CD4-positive, alpha-beta T cell treated with Interleukin-6 for 4 hours (primary cell): ENCODE measurements at places on chromosomes 4 and X.

DNA sequence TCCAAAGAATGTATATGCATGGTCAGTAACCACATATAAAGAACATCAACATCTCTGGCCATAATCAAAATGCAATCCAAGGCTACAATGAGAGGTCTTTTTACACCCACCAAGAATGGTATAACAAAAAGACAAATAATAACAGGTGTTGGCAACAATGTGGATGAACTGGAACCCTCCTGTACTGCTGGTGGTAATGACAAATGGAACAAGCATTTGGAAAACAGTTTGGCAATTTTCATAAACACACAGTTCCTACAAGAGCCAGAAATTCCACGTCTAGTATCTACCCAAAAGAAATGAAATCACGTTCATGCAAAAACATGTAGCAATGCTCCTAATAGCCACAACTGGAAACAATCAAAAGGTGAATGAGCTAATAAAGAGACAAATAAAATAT, 11.7 kb downstream of the UGT2B4 start:
- DNase-seq = no peak

- DNase-seq = no peak
Observed at GRCh38 chrX:53717205-53717604, 30.7 kb upstream of the HUWE1 start.

GRCh38 chr4:69760455-69760854, at the start of gene SULT1B1:
Gene SULT1B1, minus strand, starts transcription at chr4:69760620. Its CDS starts 5,403 bp downstream, at chr4:69755217.
- peak; percentile 70 for DNase-seq

GRCh38 chr4:147060151-147060931, 114.7 kb upstream of the TTC29 start:
- no peak for DNase-seq

DNA sequence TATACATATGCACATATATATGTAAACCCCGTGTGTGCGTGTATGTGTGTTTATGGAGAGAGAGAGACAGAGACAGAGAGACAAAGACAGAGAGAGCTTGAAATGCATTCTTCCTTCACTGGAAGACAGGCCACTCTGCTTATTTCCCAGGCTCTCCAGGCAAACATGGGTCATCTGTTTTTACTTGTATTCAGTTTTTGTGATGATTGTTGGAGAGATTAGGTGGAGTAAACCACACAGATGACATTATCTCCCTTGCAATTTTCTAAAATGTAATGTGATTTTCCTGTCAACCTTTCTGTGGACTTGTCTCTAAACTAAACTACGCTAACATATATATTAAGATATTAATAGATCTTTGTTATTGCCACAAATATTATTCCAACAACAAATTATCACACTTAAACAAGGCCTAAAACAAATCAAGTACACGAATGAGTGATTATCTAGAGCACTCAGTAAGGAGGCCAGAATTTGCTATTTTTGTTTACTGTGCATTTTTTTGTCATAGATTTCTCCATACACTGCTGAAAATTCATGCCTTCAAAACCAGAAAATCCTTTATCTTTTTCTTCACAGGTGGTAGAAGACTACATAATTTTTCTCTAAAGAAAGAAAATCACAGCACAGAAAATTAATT, 251.8 kb upstream of the SLIT2 start:
- no peak for DNase-seq

DNA sequence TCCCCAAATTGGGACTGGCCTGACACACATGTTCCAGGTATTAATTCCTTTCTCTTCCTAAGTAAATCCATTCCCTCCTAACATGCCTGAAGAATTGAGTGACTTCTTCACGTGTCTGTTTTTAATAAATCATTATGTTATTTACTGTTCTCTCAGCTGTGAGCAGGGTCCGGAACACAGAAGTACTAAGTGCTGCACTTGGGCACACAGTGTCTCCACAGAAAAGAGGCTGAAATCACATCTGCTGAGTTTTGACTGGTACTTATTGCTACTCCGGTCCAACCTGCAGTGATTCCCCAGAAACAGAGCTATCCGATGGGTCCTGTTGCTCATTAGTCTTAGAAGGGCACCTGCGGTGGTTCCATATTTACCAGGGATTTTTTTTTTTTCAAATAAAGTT, 202.6 kb downstream of the RBM46 start:
- DNase-seq = no peak

DNA sequence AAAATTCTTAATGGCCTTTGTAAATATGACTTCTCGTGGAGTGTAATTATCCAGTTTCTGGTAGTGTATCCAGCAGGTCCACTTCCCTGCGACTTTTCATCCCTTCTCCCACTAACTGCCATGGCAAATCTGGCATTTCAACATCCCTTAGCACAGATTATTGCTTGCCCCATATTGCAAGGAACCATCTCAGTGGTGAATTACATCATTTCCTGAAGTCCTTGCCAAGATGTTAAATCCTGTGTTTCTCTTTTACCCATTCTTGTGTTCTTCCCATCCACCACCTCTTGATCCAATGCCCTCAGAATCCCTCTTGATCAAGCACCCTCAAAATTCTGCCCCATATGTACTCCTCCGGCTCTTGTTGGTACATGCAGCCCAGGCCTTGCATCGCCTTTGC, 88.1 kb upstream of the ZNF81 start:
- no peak for DNase-seq

GRCh38 chrX:101416691-101417090, 8.7 kb downstream of the HNRNPH2 start:
- no peak for DNase-seq

GRCh38 chr4:169030562-169030982, 20.5 kb upstream of the CBR4 start:
- no peak for DNase-seq

DNA sequence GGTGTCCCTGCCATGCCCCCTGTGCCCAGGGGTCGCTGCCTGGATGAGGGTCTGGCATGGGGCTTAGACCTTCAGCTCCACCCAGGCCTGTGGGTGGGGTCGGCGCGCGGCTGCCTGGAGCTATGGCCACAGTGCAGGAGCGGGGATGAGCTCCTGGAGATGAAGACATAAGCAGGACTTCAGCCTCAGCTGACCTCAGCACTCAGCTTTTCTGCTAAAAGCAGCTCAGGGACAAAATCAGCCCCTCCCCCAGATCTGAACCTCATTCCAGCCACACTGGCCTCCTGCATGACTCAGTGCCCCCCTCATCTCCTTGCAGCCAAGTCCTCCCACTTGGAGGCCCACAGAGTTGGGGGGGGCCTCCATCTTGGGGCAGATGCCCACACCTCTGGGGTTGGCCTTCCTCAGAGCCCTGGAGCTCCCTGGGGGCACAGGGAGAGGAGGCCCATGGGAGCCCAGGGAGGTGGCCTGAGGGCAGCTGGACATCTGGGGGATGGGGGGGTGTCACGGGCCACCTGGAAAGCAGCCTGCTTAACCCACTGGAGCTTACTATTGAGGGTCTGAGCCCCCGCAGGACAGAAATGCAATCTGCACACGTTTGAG, 19.4 kb upstream of the CPLX1 start:
- no peak for DNase-seq

DNA sequence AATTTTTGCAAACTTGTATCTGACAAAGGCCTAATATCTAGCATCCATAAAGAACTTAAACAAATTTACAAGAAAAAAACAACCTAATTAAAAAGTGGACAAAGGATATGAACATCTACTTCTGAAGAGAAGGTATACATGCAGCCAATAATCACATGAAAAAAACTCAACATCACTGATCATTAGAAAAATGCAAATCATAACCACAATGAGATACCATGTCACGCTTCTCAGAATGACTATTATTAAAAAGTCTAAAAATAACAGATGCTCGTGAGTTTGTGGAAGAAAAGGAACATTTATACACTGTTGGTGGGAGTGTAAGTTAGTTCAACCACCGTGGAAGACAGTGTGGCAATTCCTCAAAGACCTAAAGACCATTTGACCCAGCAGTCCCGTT, 24.0 kb downstream of the CEP44 start:
- DNase-seq = no peak

DNA sequence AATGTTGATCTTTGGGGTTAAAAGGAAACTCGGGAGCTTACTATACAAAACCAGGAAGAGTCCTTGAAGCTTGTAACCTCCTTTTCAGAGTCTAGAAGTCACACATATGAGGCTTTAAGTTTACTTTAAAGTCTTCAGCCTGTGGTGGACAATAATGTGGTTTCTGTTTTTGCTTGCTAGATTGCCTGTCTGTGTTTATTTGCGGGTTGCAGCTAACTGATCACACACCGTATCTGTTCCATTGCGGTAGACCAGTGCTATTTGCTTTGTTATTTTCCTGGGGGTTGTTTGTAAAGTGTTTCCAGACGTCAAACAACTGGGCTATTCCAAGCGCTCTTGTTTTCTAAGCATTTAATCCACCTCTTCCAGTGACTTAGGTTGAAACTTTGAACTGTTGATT, 143.0 kb upstream of the GYPA start:
- no peak for DNase-seq

DNA sequence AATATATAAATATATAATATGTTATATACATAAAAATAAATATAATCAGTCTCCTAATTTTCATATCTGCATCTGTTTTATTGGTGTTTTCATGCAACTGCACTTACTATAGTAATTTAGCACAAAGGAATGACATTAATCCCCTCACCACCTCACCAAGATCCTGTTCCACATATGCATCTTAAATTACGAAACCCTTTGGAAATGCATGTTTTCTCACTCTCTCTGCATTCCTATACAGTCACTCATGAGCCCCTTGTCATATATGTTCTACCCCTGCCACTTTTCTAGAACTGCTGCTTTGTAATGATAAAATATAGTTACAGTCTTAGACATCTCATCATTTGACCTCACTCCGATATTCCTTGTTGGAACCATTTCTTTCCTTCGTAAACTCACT, 728.7 kb upstream of the SLIT2 start:
- DNase-seq = no peak

- peak; percentile 85 for DNase-seq
Observed at GRCh38 chr4:140149846-140150635, 3.9 kb downstream of the MAML3 start.

GRCh38 chr4:104128031-104128849, 366.5 kb downstream of the CXXC4 start:
- DNase-seq = no peak

- DNase-seq = no peak
Observed at GRCh38 chr4:154312246-154312645, 179.4 kb downstream of the DCHS2 start.

DNA sequence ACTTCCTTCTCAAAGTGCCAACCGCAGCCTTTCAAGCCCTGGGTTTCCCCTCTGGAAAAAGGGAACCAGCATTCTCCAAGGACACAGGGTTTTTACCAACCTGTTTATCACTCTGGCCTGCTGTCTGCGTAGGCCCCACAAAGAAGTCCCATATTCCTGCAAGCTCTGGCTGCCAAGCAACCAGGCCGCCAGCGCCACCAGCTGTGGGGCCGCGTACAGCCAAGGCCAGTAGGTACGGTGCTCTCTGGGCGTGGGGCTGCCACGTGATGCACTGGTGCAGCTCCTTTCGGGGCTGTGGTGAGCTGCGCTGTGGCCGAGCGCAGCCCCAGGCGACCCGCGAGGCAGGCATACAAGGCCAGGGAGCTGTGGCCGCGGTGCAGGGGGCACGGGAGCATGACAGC, 22.1 kb downstream of the LUZP4 start:
- no peak for DNase-seq

GRCh38 chr4:181254771-181255170, 988.4 kb upstream of the TENM3 start:
- no peak for DNase-seq

DNA sequence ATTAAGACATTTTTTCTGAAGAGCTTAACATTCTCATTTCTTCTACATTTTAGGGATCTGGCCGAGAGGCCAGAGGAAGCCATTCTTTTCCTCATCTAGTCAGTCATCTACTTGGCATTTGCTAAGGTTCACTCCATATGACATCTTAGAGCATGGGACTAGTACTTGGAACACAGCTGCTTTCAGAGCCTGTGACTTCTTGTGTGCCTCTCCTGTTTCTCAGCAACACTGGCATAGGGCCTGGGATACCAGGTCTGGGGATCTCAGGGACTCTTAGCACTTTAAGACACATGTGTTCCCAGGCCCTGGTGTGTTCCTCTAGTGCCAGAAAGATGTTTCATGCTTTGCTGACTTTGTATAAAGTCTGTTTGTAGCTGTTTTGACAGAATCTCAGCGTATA, 7.3 kb downstream of the PLP1 start:
- DNase-seq = no peak

- DNase-seq = no peak
Observed at GRCh38 chr4:152102436-152103000, 341.7 kb upstream of the GATB start.

DNA sequence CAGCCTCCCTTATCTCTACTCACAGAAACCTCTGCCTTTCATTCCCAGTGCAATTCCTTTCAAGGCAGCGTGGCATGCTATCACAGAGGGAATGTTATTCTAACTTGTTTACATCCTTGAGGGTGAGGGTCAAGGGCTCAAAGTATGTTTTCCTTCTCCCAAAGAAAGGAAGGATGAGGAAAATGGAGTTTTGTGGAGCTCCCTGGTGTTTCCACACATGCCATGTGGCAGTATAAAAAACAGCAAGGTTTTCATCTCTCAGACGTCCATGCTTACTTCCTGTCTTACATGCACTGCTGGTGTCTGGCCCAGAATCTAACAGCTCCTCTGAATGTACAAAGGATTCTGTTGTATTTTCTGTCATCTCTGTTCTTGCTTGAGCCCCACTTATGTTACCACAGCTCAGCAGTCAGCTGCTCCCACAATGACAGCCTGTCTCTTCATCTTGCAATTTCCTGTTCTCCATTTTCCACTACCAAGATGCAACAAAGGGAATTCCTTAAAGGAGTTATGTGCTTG, 128.0 kb downstream of the SNCA start:
- no peak for DNase-seq

- peak; percentile 42 for DNase-seq
Observed at GRCh38 chrX:40933132-40933705, 152.0 kb upstream of the USP9X start.

DNA sequence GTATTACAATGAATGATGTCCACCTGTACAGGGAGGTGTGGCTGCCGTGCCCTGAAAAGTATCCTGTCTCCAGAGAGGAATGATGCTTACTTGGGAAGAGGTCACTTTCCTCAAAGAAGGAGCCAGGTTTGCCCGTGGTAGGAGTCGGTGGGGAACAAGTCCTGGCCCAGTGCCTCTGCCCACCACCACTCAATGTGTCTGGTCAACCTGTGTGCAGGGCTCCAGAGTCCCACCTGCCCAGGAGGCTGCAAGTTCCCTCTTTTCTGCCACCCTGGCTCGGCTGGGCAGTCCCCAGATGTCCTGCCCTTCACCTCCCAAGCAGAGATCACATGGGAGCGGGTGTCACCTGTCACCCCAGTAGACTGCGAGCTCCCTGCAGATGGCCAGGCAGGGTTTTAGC, 75.4 kb upstream of the C4orf50 start:
- DNase-seq = no peak

- no peak for DNase-seq
Observed at GRCh38 chrX:119618439-119618838, 12.2 kb upstream of the NKRF start.

GRCh38 chrX:41655631-41656030, 33.1 kb upstream of the GPR34 start:
- no peak for DNase-seq
